ENCODE measurements at places on chromosomes 13 and 19.

GRCh38 chr13:33116321-33117010 lies 100.2 kb downstream of the KL start:
- DNase-seq = no peak

- no peak for DNase-seq
Observed at GRCh38 chr13:23069566-23069965, 111.2 kb upstream of the SGCG start.

DNA sequence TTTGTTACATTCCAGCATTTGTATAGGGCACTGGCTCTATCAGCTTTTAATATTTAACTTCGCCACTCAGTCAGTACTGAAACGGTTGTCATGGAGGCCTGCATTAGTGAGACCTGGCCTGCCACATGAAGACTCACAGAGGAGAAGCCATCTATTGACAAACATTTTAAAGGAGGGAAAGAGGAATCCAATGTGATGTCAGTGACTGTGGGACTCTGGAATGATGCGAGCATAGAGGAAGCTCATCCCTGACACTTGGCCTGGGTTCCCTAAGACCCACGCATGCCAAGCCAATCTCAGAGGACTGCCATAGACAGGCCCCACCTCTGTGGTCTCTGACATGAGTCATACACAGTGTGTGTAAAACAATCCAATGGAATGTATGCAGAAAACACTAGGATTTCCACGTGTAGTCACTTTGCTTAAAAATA lies 7.9 kb upstream of the DPY19L3 start:
- no peak for DNase-seq

- no peak for DNase-seq
Observed at GRCh38 chr19:19486343-19487076, 28.8 kb downstream of the TSSK6 start.

- no peak for DNase-seq
Observed at GRCh38 chr13:19155321-19155861, 26.2 kb downstream of the TUBA3C start.

GRCh38 chr19:29271341-29271740 lies 58.4 kb upstream of the UQCRFS1 start:
- DNase-seq = no peak

DNA sequence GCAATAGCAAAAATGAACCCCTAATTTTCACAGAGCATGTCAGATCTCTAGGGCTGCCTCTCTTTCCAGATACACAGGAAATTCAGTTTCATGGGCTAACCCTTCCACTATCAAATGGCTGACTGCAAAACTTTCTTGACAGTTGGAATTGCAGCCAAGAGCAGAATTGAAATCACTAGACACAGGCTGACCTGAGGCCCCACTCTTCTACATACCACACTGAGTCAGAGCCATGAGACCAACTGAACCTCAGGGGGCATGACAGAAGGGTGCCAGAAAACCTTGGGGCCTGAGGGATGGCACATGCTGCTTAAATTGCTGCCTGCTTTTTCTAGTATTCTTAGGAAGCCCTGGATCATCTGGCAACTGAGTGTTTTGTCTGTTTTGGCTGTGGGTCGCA lies 1.7 kb upstream of the DLEU7 start:
- no peak for DNase-seq

GRCh38 chr19:50723069-50723468 lies at the start of gene CLEC11A:
CLEC11A (plus strand) TSS chr19:50723364; CDS start chr19:50723526, 162 bp downstream.
- no peak for DNase-seq

GRCh38 chr13:44818016-44818415 lies 171.3 kb downstream of the NUFIP1 start:
- no peak for DNase-seq

DNA sequence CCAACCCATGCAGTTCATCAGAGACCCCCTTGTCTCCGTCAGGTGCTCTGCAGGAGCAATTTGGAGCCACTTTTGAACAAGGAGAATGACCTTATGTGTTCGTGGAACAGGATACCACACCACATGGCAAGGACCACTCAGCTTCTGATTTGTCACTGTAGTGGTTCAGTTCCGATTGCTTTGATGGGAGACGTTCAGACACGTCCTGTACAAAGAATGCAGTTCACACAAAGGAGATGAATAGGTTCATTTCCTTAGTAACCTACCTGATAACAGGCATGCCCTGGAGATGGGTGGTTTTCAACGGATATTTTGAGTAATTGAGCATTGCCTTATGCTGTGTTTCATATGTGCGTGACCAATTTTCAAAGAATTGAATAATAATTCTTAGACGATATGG lies 17.2 kb downstream of the FGF9 start:
- no peak for DNase-seq

DNA sequence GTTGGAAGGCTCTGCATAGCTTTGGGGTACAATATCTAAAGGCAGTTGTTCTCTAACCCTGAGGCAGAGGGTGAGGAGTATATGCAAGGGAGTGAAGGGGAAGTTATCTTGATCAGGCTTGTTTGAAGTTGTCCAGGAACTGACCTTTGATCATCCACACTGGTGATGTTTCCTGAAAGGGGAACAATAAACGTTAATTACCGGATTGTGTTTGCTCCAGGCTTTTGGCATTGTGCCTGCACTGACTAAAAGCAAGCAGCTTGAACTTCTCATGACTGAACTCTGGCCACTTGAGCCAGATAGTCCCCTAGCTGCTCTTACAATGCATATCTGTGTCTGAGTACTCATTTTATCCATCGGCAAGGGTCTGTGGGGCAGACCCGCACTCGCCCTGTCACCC lies 27.0 kb upstream of the ZNF726 start:
- DNase-seq = no peak

DNA sequence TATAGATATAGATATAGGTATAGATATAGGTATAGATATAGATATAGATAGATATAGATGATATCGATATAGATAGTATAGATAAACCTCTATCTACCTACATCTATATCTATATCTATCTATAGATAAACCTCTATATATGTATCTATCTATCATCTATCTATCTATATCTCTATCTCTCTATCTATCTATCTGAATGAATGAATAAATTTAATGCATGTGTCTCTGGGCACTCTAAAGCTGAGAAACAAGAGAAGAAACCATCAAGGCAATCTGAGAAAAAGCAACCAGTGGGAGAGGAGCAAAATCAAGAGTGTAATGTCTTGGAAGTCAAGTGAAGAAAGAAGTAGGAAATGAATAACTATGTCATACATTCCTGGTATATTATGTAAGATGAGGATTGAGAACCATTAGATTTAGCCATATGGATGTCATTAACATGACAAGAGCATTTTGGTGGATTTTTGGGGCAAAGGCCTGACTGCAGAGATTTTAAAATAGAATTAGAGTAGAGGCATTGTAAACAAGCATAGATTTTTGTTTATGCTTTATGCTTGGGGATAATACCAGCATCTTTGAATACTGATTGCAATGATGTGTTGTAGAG lies 1262.7 kb upstream of the MIR17HG start:
- no peak for DNase-seq

GRCh38 chr13:98652721-98653462 lies 76.0 kb upstream of the STK24 start:
- no peak for DNase-seq

GRCh38 chr19:48807590-48808308 lies 3.1 kb downstream of the BCAT2 start:
- no peak for DNase-seq

DNA sequence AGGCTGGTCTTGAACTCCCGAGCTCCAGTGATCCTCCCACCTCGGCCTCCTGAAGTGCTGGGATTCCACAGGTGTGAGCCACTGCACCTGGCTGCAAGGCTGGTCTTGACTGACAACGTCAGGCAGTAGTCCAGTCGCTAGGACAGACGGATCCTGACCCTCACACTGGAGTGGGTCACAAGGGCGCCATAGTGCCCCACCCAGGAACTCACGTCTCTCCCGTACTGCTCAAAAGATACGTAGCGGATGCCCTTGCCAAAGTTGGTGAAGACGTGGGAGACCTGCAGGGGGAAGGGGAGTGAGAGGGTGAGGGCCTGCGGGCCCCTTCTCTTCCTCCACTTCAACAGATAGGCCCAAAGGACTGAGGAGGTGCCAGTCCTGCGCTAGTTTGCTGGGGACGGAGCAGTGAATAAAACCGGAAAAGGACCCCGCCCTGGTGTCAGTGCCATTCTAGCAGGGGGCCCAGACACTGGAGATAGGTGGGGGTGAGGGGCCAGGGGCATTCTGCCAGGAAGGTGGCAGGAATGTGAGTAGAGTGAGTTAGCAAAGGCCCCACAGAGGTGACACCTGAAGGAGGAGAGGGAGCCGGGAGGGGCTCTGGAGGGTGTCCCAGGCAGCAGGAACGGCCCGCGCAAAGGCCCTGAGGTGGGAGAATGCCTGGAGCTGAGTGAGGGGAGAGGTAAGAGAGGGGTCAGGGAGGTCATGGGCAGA lies 11.9 kb downstream of the MRPS12 start:
- DNase-seq = no peak

DNA sequence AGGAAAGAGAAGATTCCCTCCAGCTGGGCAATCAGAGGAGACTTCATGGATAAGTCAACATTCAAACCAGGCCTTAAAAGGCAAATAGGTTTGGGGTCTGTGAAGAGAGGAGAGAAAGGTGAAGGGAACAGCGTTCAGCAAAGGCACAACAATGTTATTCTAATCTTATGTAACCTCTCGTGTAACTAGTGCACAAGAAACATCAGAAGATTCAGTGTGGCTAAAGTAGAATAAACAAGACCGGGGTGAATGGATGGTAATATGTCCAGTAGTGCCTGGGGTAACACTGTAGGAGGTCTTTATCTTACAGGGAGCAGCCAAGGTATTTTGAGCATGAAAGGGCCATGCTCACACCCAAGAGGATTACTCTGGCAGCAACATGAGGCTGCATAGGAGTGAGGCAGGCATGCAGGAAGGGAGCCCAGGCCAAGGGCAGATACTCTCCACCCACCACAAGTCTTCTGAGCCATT lies 24.1 kb downstream of the LHFPL6 start:
- DNase-seq = no peak

DNA sequence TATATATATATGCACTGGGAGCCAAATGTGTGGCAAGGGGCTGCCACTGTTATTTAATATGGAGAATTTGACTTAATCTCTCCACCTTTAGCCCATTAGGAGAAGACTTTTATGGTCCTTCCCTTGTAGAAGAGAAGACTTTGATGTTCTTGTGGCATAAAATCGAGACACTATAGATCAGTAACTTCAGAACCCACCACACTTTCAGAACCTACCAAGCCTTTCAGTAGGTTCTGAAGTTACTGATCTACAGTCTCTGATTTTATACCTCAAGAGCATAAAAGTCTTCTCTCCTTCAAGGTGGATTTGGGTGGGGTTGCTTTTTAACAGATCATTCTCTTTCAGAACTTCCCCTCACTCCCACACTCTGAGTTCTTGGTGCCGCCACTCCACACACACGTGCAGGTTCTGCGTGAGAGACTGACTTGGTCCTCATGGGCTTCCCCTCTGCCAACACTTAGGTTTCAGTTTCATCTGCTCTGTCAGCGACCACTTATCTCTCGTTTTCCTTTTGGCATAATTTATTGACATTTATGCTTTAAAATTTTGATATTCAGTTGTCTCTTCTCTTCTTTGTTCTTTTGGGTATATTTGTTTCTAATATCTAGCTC lies 213.4 kb upstream of the PCDH17 start:
- DNase-seq = no peak

GRCh38 chr19:686589-687297 lies 8.5 kb downstream of the PRSS57 start:
- DNase-seq = no peak

GRCh38 chr13:37288057-37288720 lies 182.7 kb upstream of the CSNK1A1L start:
- no peak for DNase-seq

DNA sequence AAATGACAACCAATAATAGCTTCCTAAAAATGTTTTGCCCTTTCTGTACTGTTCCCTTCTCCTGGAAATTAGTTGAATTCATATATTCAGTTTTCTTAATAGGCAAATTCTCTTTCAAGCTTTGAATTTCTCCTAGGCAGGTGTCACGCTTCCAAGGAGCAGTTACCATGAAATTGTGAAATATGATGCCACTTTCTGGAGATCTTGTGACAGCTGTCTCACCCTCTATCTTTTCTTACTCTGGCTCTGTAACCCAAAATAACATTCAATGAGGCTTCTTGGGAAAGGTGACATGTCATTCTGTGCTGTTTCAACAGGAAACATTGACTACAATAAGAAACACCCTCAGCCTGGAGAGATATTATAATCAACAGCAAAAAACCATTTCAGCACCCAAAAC lies 80.3 kb upstream of the MRI1 start:
- no peak for DNase-seq

GRCh38 chr13:23514076-23514475 lies 56.1 kb upstream of the TNFRSF19 start:
- no peak for DNase-seq

DNA sequence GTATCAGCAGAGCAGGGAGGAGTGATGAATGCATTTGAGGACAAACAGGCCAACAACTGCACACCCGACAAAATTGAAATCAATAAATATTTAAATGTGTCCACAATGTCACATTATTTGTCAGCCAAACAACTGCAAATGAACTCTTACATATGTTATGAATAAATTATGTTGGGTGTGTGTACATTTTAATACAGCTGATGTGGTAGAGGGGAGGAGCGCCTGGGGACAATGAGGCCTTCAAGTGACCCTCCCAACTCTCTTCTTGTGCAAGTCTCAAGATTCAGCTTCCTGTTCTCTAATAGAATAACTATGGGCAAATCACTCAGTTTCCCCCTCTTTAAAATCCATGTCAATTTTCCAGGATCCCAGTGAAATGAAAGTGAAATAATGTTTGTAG lies 303.2 kb downstream of the TSHZ3 start:
- DNase-seq = no peak

GRCh38 chr19:50829801-50830200 lies 3.6 kb downstream of the KLK15 start:
- DNase-seq = no peak

GRCh38 chr13:93496985-93497673 lies 270.5 kb downstream of the GPC6 start:
- DNase-seq = no peak

DNA sequence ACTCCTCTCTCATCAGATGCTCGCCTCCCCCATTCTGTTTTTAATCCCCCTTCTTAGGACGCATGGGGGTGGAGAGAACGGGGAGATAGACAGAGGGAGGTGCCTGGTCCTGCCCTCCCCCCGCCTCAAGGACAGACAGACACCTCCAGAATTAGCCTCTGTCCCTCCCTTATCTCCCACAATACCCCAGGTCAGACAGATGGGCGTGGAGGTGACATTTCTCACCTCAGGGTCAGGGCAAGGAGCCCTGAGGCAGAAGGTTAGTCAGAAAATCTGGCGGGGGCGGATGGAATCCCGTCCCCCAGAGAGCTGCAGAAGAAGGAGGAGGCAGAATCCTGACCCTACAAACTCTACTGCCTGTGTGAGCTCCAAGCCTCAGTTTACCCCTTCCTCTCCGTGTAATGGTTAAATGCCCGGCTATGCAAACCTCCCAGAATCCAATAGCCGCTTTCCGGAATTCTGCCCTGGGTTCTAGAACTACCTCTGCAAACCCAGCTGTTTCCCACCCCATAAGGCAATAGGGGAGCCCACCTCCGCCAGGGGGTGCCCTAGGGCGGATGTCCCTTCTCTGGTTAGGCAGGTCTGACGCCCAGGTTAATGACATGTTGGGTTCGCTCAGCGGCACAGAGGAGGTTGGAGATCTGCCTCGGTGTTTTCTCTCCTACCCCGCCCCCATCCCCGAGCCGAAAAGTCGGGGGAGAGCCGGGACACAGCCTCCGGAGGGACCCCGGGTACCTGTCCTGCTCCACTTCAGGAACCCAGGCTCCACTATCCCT lies 900 bp downstream of the PPP1R13L start:
- DNase-seq = no peak

GRCh38 chr19:17027535-17027975 lies 945 bp upstream of the CPAMD8 start:
- no peak for DNase-seq

GRCh38 chr19:33673996-33674625 lies 52.4 kb downstream of the CHST8 start:
- DNase-seq = no peak

GRCh38 chr19:42023121-42023942 lies 29.3 kb upstream of the ATP1A3 start:
- no peak for DNase-seq

Data from stimulated activated CD4-positive, alpha-beta T cell treated with anti-CD3 and anti-CD28 coated beads, Interleukin-1b, Interleukin-23, amount 100 ng/mL, for 1 hour (primary cell).